ENCODE measurements at places on chromosomes 6 and 20.

DNA sequence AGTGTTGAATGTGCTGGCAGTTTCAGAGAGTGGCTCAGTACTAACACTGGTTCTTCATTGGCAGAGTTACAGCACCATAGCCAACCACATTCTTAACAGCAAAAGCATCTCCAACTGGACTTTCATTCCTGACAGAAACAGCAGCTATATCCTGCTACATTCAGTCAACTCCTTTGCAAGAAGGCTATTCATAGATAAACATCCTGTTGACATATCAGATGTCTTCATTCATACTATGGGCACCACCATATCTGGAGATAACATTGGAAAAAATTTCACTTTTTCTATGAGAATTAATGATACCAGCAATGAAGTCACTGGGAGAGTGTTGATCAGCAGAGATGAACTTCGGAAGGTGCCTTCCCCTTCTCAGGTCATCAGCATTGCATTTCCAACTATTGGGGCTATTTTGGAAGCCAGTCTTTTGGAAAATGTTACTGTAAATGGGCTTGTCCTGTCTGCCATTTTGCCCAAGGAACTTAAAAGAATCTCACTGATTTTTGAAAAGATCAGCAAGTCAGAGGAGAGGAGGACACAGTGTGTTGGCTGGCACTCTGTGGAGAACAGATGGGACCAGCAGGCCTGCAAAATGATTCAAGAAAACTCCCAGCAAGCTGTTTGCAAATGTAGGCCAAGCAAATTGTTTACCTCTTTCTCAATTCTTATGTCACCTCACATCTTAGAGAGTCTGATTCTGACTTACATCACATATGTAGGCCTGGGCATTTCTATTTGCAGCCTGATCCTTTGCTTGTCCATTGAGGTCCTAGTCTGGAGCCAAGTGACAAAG, 17.0 kb upstream of the ADGRF4 start:
- DNase-seq, result no peak

- DNase-seq, result no peak
These were observed 161.4 kb downstream of the TBXT start for GRCh38 chr6:166005944-166006899.

GRCh38 chr6:3220366-3220765, 7.1 kb downstream of the TUBB2B start:
- DNase-seq, result no peak

GRCh38 chr6:163793011-163793983, 378.8 kb downstream of the QKI start:
- no peak for DNase-seq

DNA sequence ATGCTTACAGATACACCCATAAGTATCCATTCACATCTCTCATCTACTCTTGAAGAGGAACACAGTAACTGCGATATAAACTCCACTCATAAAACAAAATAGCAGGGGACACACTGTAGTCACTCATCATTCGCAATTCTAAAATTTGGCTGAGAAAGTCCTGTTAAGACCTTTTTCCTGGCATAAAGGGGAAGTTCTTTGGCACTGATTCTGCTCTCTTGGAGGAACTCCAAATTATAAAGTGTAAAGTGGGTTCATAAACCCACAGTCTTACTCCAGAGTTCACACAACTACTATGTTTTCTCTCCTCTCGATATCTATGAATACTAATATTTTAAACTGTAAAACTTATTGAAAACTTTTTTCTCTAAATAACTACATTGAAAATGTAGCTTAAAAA, 80.6 kb downstream of the ADGB start:
- DNase-seq, result no peak

DNA sequence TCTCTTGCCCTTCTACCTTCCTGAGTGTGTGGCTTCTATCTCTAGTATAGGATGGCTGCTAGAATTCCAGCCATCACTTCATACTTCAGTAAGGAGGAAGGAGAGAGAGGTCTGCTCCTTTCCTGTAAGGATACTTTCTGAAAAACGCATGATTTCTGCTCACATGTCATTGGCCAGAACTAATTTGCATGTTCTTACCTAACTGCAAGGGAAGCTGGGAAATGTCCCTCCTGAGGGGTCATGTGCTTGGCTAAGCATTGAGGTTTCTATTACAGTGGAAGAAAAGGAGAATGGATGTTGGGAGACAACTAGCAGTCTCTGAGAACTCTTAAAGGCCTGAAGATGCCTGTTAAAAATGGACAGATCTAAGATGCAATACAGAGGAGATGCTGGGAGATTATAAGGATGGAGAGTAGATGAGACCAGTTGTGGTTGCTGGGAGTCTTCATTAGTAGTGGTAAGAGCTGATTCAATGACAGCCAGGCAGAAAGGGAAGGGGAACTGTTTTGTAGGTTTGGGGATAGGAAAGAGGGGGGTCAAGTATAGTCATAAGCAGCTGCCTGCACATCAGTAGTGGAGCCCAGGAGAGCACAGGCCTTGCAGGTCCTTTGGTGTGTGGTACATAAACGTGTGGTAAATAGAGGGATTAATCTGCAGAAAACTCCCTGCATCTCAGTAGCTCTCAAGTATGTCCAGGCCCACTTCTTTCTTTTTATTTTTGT, 20.2 kb downstream of the CDS2 start:
- no peak for DNase-seq

- DNase-seq, result no peak
These were observed 210.0 kb upstream of the SNX9 start for GRCh38 chr6:157613011-157613522.

GRCh38 chr6:142803032-142803431, 141.9 kb downstream of the HIVEP2 start:
- DNase-seq, result no peak

GRCh38 chr20:11766961-11767360, 150.7 kb upstream of the BTBD3 start:
- DNase-seq, result no peak

GRCh38 chr6:5610640-5611039, 349.3 kb downstream of the FARS2 start:
- no peak for DNase-seq

DNA sequence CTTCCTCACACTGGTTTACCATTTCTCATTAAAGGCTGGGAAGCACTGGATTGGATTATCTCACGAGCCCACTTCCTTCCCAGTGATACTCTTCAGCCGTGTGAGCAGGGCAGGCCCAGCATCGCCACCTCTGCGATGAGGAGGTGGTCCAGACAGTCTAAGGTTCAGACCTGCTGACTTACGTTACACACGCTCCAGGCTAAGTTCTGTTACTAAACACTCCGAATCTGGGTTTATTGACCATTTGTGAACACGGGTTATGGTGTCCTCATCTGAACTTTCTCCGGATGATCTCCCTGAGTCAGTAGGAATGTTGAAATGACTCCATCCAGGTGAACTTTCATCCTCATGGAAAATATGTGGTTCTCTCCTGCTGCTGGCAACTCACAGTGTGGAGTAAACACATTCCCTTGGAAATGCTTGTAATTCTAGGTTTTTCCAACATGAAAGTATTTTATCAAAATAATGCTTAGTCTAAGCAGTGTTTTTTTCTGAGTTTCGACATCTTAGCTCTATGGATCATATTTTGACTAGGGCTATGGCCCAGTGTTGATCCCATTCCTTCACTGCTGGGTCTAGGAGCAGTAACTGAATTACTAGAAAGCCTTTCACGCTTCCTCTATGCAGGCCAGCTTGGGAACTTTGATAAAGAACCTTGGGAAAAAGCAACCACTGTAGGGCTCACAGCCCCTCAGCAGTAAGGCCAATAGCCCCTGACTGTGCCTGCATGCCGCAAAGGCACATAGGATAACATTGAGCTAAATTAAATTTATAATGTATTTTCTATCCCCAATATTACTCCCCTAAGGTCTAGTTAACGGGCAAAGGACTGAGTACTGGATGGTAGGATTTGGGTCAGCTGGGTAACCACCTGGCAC, 37.7 kb upstream of the PXDC1 start:
- no peak for DNase-seq

- DNase-seq, result no peak
These were observed 75.5 kb downstream of the SYCP2 start for GRCh38 chr20:59857966-59858365.

- no peak for DNase-seq
These were observed 52.0 kb downstream of the FRK start for GRCh38 chr6:116008470-116009243.

- no peak for DNase-seq
These were observed 3.3 kb downstream of the TRMT11 start for GRCh38 chr6:125989631-125990030.

- peak; percentile 57 for DNase-seq
These were observed 40.6 kb downstream of the TOX2 start for GRCh38 chr20:43955062-43955749.

DNA sequence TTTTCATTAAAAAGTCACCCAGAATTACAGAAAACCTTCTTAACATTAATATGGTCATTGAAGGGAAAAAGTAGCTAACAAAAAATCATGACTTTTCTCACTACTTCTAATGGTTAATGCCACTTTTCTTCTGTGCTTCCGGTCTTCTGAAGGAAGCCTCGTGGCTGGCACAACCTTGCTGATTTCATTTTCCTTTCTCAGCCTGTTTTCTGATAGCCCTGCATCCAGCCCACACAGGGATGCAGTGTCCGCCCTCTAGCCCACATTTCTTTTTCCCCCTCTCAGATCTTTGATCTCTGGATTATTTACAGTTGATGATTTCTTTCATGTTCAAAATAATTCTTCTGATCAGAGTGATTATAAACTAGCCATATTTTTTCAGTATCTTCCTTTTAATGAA, 655.4 kb upstream of the EPHA7 start:
- DNase-seq, result no peak

Measured in stimulated activated CD4-positive, alpha-beta T cell treated with anti-CD3 and anti-CD28 coated beads, Interleukin-2, amount 100 ng/mL, for 24 hours (primary cell).